D341Med (cell line): ENCODE measurements at places on chromosomes 11 and 22.

- no peak for DNase-seq
Observed at GRCh38 chr22:19842393-19843106, 12.1 kb downstream of the GNB1L start.

- DNase-seq, result no peak
Observed at GRCh38 chr11:12280838-12281565, 96.4 kb upstream of the PARVA start.

GRCh38 chr11:41878095-41878494 is 418.6 kb upstream of the LRRC4C start:
- no peak for DNase-seq

DNA sequence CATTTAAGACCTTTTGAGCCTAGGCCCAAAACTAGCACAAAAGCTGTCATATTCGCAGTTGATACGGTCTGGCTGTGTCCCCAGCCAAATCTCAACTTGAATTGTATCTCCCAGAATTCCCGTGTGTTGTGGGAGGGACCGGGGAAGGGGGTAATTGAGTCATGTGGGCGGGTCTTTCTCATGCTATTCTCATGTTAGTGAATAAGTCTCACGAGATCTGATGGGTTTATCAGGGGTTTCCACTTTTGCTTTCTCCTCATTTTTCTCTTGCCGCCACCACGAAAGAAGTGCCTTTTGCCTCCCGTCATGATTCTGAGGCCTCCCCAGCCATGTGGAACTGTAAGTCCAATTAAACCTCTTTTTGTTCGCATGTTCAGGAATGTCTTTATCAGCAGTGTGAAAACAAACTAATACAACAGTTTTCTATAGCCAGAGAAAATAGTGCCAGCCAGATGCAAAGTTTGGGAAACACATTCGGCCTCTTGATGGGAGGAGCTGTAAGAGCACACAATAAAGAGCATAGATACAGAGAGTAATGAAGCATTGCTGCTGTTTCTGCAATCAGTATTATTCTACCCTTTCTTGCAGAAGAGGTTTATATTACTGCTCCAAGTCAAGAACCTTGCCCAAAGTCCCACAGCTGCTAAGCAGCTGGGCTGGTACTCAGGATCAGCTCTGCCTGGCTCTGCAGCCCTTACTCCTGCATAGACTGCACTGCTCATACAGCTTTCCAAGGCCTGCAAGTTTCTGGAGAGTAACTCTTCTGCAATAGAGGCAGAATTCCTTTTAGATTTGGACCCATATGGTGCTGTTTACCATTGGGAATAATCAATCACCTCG is 2.0 kb upstream of the ZNF195 start:
- DNase-seq, result no peak

GRCh38 chr11:77073328-77074001 is 6.7 kb downstream of the CAPN5 start:
- DNase-seq, result no peak

DNA sequence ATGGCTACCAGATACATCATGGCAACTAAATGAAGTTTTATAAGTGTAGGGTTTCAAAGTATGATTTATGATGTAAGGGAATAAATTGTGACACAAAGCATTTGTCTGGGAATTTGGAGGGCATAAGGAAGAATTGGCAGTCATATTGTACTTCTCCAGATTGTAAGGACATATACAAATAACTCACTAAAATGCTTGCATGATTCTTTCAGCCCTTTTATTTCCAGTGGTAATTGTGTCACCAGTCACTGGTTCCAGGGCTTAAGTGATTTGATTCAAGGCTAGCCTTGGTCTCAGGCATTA is 299.4 kb upstream of the ANO5 start:
- DNase-seq, result no peak

- no peak for DNase-seq
Observed at GRCh38 chr11:127114035-127114434, 113.5 kb upstream of the KIRREL3 start.

GRCh38 chr11:14499178-14499559 is 442 bp downstream of the COPB1 start:
- DNase-seq, result peak; percentile 64

DNA sequence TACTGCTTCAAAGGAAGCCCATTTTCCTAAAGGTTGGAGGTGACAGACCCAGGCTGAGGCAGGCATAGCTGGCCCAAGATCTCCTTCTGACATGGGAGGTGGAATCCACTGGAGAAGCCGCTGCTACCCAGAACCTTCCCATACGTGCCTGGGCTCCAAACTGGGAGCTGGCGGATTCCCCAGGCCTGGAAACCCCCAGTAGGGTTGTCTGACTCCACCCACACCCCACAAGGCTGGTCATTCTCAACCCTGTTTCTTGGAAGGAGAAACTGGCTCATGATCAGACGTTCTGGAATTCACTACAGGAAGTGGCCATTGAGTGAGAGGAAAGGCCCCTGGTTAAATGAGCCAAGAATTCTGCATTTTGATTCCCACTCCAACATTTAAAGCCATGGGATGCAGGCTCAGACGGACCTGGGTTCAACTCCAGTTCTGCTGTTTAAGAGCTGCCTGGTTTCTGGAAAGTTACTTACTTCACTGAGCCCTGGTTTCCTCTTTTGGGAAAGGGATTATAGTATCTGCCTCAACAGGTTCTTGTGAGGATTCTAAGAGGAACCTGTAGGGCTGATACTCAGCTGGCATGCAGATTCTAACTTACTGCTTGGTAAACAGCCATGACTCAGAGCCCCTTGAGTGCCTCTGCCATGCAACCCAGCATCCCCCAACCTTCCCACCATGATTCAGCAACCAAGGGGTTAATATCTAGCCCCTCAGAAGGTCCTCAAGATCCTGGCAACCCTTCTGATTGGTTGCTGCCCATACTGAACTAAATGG is 19.4 kb upstream of the TSKU start:
- no peak for DNase-seq

GRCh38 chr22:38540701-38541100 is 29.3 kb downstream of the DMC1 start:
- DNase-seq, result no peak

DNA sequence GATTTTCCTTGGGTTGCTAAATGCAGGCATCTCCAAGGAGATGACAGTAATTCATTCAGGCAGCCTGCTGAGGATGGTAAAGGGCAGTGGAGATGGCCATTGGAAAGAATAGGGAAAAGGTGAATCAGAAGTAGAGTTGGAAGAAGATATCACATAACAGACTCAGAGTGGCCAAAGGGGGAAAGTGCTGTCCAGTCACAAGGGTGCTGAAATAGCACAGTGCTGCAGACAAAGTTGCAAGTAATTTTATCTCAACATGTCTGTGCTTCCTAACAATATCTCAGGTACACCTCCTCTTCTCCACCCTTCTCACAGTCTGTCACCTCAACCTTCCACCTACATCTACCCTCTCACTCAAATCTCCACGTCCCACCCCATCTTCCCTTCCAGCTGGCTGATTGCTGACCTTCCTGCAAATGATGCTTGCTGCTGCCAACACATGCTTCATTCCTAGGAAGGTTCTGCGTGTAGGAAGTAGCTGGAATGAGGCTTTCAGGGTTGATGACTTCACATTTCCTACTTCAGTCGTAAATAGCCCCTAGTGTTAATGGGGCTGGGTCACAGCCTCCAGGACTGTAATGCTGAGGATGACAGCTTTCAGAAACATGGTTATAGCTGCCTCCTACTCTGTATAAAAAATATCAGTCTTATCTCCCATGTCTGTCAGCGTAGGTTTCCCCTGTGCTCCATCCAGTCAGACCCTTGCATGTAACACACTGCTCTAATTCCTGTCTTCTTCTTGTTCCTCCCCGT is 123.9 kb downstream of the CTNND1 start:
- no peak for DNase-seq

DNA sequence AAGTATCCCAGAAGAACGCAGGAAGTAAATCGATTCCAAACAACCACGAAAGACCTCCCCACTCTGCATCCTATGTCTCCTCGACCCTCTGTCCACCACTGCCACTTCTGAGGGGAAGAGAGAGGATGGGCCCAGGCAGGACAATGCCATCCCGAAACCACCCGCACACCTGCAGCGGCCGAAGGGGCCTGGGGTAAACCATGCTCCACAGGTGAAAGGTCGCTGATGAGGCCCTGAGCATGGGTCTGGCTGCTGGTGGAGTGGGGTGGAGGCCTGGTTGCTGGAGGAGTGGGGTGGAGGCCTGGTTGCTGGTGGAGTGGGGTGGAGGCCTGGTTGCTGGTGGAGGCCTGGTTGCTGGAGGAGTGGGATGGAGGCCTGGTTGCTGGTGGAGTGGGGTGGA is 13.1 kb downstream of the TOLLIP start:
- DNase-seq, result no peak

GRCh38 chr22:50061141-50061823 is 3.2 kb upstream of the TTLL8 start:
- DNase-seq, result no peak

- no peak for DNase-seq
Observed at GRCh38 chr11:502288-503178, 4.5 kb downstream of the RNH1 start.

- no peak for DNase-seq
Observed at GRCh38 chr11:9750551-9750950, 86.7 kb downstream of the SWAP70 start.
